ENCODE measurements at places on chromosomes 2 and 18. TPM values are rescaled to one million over a fixed set of nuclear protein-coding genes. Genes with fewer than 3 reads are reported as not detected.

The MAP3K19 gene
- not detected for total RNA-seq

The CRYGB gene
- not detected for total RNA-seq

The LIPT1 gene
- total RNA-seq, result 10.8 TPM

The CNDP1 gene
- not detected for total RNA-seq

The IL1B gene
- total RNA-seq, result 8.0 TPM

- no peak for DNase-seq
- no peaks in the 10 kb centered on the region for H3K27me3 ChIP-seq
- no peak overlapping the region for H3K4me3 ChIP-seq
- no peaks in the 10 kb centered on the region for H3K36me3 ChIP-seq
Measured at GRCh38 chr18:78920456-78921138, 59.0 kb upstream of the SALL3 start.

DNA sequence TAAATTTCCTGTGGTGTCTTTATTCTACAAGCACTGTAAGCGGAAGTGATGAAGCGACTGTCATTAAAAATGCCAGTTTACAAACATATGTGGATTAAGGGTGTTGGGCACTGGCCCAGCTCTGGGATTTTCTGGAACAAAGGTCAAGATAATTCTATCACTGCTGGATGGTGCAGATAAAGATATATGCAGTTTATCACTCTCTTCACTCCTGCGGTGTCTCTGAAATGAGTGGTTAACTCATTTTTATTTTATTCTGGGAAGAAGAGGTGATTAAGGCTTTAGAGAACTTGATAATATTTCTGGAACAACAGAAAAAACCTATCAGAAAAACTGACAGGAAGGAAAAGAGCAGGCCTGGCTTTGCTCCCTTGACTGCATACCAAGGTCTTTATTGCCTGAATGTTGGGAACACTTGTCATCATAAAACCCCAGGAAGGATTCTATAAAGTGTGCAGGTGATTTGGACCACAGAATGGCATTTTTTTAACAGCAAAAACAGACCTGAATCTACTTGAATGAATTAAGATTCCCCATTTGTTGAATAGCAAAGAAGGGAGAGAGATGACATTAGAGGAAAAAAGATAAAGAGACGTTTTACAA lies 32.4 kb downstream of the ABCB11 start:
- H3K27ac ChIP-seq, result no peak overlapping the region
- H3K4me3 ChIP-seq, result no peak overlapping the region
- no peaks in the 10 kb centered on the region for H3K36me3 ChIP-seq
- H3K27me3 ChIP-seq, result no peaks in the 10 kb centered on the region
- H3K4me1 ChIP-seq, result no peaks in the 10 kb centered on the region
- DNase-seq, result no peak

DNA sequence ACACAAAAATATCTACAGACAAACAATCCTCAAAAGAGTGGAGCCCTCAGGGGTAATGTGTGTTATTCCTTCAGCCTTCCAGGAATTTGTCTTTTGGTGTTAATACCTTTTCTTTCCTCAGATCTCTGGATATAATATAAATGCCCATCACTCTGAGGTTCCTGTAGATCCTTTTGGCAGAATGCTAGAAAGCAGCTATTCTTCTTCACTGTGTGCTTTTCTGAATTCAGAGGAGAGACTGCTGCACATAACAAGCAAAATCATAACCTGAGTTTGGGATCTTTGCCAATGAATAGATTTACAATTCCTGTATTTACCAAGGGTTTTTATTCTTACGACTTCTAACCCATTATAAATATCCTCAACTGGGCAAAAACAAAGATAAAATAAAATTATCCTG lies 57.3 kb downstream of the KLF7 start:
- no peak overlapping the region for H3K4me3 ChIP-seq
- no peaks in the 10 kb centered on the region for H3K36me3 ChIP-seq

- H3K4me3 ChIP-seq, result no peak overlapping the region
- no peaks in the 10 kb centered on the region for H3K4me1 ChIP-seq
- H3K27me3 ChIP-seq, result no peaks in the 10 kb centered on the region
- DNase-seq, result no peak
- H3K36me3 ChIP-seq, result no peaks in the 10 kb centered on the region
Measured at GRCh38 chr18:48100651-48101165, 170.2 kb upstream of the SMAD2 start.

GRCh38 chr2:224029876-224030275 lies 9.2 kb downstream of the SERPINE2 start:
- no peak for DNase-seq
- no peaks in the 10 kb centered on the region for H3K4me1 ChIP-seq
- no peak overlapping the region for H3K27ac ChIP-seq
- H3K27me3 ChIP-seq, result no peaks in the 10 kb centered on the region

DNA sequence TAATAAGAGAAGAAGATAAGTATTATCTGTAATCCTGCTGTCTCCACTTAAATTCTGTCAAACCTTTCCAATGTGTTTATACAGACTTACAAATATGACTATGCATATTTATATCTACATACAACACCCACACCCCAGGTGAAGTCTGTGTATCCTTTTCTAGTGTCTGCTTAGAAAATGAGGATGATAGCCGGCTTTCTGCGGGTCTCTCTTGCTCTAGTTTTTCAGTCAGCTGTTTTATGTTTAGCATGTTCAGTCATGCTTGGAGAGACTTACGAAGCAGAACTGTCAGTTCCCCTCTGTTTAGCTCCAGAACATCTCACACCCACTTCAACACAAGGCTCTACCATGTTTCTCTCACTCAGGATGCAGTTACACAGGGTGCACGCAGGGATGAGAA lies 137.3 kb upstream of the NFATC1 start:
- no peaks in the 10 kb centered on the region for H3K36me3 ChIP-seq
- no peak overlapping the region for H3K4me3 ChIP-seq
- H3K27ac ChIP-seq, result no peak overlapping the region
- DNase-seq, result no peak

- no peak overlapping the region for H3K27ac ChIP-seq
- H3K4me1 ChIP-seq, result no peaks in the 10 kb centered on the region
- H3K4me3 ChIP-seq, result no peak overlapping the region
- no peaks in the 10 kb centered on the region for H3K27me3 ChIP-seq
- no peaks in the 10 kb centered on the region for H3K36me3 ChIP-seq
Measured at GRCh38 chr2:137056704-137057103, 291.4 kb downstream of the THSD7B start.

GRCh38 chr18:25825056-25825455 lies 265.4 kb downstream of the SS18 start:
- H3K4me3 ChIP-seq, result no peak overlapping the region
- no peaks in the 10 kb centered on the region for H3K4me1 ChIP-seq
- H3K36me3 ChIP-seq, result no peaks in the 10 kb centered on the region
- H3K27me3 ChIP-seq, result no peaks in the 10 kb centered on the region

GRCh38 chr2:189673661-189674373 lies 653 bp upstream of the ANKAR start:
- no peaks in the 10 kb centered on the region for H3K36me3 ChIP-seq
- peak overlapping the region; percentile 96 for H3K27ac ChIP-seq
- no peaks in the 10 kb centered on the region for H3K4me1 ChIP-seq

DNA sequence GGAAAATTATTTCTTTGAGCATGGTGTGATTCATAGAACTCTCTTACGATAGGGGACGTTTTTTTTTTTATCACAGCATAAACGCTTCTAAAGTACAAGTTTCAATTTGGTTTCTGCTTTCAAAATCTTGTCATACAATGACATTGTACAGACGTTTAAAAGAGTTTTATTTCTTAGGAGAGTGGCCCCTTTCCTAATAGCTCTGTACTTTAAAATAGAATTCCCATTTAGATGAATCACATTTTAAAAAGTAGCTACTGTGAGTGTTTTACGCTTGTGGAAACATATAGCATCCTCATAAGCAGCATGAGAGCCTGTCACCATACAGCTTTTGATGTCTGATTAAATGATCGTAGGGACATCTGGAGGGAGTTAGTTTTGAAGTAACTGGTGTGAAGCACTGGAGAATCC lies 510.9 kb downstream of the PARD3B start:
- no peak overlapping the region for H3K27ac ChIP-seq
- H3K36me3 ChIP-seq, result no peaks in the 10 kb centered on the region
- no peaks in the 10 kb centered on the region for H3K4me1 ChIP-seq
- H3K4me3 ChIP-seq, result no peak overlapping the region
- H3K27me3 ChIP-seq, result no peaks in the 10 kb centered on the region
- no peak for DNase-seq

DNA sequence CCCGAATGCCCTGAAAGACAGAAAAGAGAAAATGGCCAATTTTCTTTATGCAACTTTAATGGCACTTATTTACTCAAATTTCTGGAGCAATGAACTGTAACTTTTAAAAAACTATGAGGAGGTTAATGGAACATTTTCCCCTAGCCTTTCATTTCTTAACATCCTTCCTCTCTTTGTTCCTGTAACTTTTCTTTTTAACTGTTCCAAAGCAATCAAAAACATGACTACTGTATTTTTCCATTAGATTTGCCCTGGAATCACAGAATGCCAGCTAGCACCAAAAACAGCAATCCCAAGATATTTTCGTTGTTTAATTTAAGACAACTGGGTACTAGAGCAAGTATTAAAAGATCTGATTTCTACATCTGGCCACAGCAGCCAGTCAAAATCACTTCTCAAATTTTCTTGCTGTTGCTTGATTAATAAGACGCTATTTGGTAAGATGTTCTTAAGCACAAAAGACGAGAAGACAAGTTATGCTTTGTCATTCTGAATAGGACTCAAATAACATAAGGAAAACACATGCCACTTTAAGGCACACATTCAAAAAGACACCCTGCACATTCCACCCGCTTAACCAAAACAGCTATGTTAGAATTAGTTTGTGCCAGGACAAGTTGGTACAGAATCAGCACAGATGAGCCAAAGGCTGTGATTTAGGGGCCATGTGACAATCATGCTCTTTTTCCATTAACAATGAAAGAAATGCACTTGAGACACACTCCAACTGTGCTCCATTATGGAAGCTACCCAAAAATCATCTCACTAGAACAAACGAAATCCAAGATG lies 3.6 kb downstream of the STARD7 start:
- H3K36me3 ChIP-seq, result no peaks in the 10 kb centered on the region
- H3K27me3 ChIP-seq, result no peaks in the 10 kb centered on the region
- H3K4me3 ChIP-seq, result peak overlapping the region; percentile 1
- H3K27ac ChIP-seq, result peak overlapping the region; percentile 33
- DNase-seq, result no peak
- peaks cover 3% of the 10 kb centered on the region for H3K4me1 ChIP-seq

GRCh38 chr2:227491386-227491785 lies 19.4 kb downstream of the AGFG1 start:
- no peaks in the 10 kb centered on the region for H3K36me3 ChIP-seq
- no peak for DNase-seq
- no peak overlapping the region for H3K4me3 ChIP-seq
- H3K27ac ChIP-seq, result no peak overlapping the region
- H3K27me3 ChIP-seq, result no peaks in the 10 kb centered on the region

DNA sequence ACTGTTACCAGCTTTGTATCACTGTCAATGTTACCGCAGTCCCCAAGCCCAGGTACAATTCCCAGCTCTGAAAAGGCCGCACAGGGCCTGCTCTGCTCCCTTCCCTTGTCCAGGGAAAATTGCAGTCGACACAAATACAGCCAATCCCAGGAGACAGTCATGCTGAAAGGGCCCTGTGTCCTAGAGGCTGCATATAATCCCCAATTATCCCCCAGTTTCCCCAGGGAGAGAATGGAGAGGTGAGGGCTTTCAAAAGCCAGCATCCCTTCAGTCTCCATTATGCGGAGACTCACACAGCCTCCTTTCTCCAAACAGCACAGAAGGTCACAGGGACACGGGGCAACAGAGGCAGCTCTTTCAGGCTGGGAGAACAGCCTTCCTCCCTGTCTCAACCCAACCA lies 17.1 kb upstream of the CTIF start:
- no peak overlapping the region for H3K27ac ChIP-seq
- no peak overlapping the region for H3K4me3 ChIP-seq
- no peak for DNase-seq
- no peaks in the 10 kb centered on the region for H3K27me3 ChIP-seq
- H3K36me3 ChIP-seq, result no peaks in the 10 kb centered on the region

GRCh38 chr18:14776801-14777200 lies 28.8 kb downstream of the ANKRD30B start:
- no peak overlapping the region for H3K4me3 ChIP-seq
- no peak for DNase-seq
- no peak overlapping the region for H3K27ac ChIP-seq
- H3K4me1 ChIP-seq, result no peaks in the 10 kb centered on the region

- H3K4me1 ChIP-seq, result peaks cover 4% of the 10 kb centered on the region
- no peaks in the 10 kb centered on the region for H3K27me3 ChIP-seq
Measured at GRCh38 chr18:79570266-79571201, 109.1 kb upstream of the CTDP1 start.

GRCh38 chr2:234164493-234165413 lies 114.3 kb downstream of the SPP2 start:
- H3K36me3 ChIP-seq, result no peaks in the 10 kb centered on the region
- H3K4me1 ChIP-seq, result no peaks in the 10 kb centered on the region
- no peaks in the 10 kb centered on the region for H3K27me3 ChIP-seq
- H3K4me3 ChIP-seq, result no peak overlapping the region

DNA sequence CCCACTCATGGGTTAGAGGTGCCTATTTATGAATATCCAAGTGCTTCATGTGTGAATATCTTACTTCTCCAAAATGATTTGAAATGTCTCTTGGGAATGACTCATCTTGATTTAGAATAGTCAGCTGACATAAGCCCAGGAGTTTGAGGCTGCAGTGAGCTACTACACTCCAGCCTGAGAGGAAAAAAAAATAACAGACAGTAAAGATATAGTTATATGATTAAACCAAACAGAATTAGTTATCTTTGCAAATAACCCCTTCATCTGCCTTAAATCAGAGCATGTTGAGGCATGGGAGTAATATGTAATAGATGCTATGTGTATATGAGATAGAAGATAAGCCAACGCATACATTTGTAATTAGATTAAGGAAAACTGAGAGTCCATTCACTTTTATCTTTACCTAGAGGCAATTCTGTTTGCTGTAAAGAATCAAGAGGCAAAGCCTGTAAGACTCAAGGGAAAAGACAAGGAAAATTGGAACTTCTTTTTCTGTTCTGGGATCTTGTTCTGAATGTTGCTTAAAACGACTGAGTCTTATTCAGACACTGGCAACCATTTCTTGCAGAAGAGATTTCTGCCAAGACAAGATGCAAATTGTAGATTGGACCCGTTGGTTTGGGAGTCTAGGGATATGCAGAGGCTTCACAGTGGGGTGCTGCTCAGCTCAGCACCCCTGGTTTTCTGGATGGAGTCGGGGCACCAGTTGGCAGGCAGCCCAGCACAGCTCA lies 104.4 kb downstream of the LIPG start:
- H3K36me3 ChIP-seq, result no peaks in the 10 kb centered on the region
- H3K27me3 ChIP-seq, result no peaks in the 10 kb centered on the region
- no peak overlapping the region for H3K4me3 ChIP-seq

- no peak overlapping the region for H3K4me3 ChIP-seq
- no peak for DNase-seq
- H3K27me3 ChIP-seq, result no peaks in the 10 kb centered on the region
- peaks cover 6% of the 10 kb centered on the region for H3K4me1 ChIP-seq
Measured at GRCh38 chr2:127660291-127660578, 14.3 kb downstream of the GPR17 start.

Data from breast epithelium (tissue), 4 donors.